ENCODE measurements at places on chromosomes 5 and 9.
A peak's percentile ranks its signal among the peaks of the same experiment; 100 is the strongest.

- DNase-seq, result no peak
These were observed 8.0 kb upstream of the REEP5 start for GRCh38 chr5:112930082-112930344.

- DNase-seq, result peak; percentile 71
These were observed 1.1 kb downstream of the RICTOR start for GRCh38 chr5:39072925-39073766.

DNA sequence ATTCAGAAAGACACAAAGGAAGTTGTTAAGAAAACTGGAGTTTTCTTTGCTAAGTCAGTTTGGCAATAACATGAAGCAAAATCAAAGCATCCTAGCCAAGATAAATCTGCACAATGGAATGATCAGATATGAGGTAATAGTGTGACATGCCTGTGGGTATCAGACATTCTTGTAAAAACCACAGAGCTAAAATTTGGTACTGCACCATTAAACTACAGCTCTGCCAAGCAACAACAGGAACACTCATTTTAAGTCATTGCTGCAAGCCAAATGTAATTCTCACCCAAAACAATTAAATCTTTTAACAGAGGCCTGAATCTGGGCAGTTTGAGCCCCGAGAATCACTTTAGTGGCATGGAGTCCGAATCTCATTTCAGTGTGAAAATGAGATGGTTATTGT, 96.6 kb downstream of the VCAN start:
- DNase-seq, result no peak

- DNase-seq, result no peak
These were observed 108.8 kb downstream of the HMHB1 start for GRCh38 chr5:143920772-143921171.

GRCh38 chr9:108863891-108864290, 1.8 kb downstream of the ACTL7A start:
- no peak for DNase-seq
